ENCODE measurements at places on chromosomes 2 and 18. TPM values are rescaled to one million over a fixed set of nuclear protein-coding genes. Genes with fewer than 3 reads are reported as not detected.

DNA sequence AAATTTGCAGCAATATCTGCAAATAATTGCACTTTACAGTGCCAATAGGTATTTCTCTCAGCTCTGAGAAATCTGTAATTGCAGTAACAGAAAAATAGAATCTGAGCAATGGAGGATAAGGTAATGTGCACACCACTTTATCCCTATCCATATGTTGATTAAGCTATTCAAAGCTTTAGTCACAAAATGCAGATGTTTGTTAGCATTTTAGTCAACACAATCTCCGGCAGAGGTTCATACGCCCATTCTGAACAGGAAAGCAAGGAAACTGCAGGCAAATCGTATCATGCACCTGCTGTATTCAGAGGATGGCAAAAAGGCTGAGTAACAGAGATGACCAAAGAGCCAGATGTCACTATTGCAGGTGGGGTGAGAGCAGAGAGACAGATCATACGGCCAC is 566.2 kb upstream of the CDH2 start:
- no peak for DNase-seq

DNA sequence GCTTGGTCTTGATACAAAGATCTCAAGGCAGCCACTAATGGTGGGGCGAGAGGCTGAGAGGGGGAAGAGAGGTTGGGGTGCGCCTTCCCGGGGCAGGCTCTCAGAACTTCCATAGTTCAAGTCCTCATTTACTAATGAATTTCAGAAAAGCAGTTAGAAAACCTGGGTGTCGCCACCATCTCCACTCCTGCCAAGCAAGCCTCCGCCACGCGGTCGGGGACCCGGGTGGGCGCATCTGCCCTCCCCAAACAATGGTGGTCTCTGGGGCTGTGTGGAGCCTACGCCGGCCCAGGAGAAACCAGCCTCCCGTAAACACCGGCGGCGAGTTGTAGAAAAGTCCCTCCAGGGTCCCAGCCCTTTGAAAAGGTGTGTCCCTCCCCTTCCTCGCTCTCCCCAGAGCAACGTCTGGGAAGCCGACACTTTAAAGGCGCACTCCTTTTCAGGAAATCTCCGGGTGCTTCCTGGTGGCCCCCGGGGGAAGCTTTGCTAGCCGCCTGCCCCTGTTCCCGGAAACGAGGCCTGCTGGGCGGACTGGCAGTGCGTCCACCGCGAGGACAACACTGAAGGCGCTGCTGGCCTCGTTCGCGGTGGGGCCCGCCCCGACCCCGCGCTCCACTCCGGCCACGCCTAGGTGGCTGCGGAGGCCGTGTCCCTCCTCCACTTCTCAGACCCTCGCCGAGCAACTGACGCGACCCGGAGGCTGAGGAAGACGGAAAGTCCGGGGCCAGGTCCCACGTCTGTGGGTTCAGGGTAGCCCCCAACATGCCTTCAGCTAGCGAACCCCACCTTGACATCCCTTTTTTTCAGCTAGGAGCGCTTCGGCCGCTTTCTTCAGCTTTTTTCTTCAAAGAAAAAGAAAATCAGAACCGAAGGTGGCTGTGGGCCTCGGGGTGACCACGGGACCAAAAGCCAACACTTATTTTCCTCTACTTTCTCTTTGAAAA is 16.8 kb downstream of the EVX2 start:
- DNase-seq = no peak

- no peak for DNase-seq
Observed at GRCh38 chr2:185891403-185891802, 152.8 kb downstream of the FSIP2 start.

GRCh38 chr18:45104049-45104395 is 423.3 kb downstream of the SETBP1 start:
- no peak for DNase-seq

DNA sequence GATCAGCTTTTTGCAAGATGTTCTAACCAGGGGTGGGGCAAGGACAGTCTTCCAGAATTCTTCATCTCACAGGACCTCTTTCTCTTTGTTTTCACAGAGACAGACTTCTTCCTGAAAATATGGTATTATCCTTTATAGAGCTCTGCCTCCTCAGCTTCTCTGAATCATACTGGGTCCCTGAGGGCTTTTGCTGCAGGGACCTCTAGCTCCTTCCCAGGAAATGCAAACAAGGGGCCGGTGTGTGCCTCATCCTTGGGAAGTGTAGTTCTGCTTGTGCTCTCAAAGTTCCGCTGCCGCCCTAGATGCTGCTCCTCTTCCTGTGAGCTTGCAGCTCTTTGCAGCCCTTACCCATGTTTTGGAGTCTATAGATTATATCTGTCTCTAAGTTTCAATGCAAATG is 99.5 kb upstream of the NPAS2 start:
- no peak for DNase-seq

ZRANB3 gene
- total RNA-seq = 17.3 TPM

GRCh38 chr2:230868947-230869913 is 4.5 kb downstream of the ITM2C start:
- no peak for DNase-seq

PROM2 gene
- total RNA-seq = 2.6 TPM

- DNase-seq = no peak
Observed at GRCh38 chr2:8590938-8591337, 90.9 kb upstream of the ID2 start.

GMCL1 gene
- 13.2 TPM for total RNA-seq

SERPINB13 gene
- total RNA-seq = not detected

- DNase-seq = no peak
Observed at GRCh38 chr18:75554176-75554575, 126.7 kb upstream of the SMIM21 start.

CYS1 gene
- not detected for total RNA-seq

DNA sequence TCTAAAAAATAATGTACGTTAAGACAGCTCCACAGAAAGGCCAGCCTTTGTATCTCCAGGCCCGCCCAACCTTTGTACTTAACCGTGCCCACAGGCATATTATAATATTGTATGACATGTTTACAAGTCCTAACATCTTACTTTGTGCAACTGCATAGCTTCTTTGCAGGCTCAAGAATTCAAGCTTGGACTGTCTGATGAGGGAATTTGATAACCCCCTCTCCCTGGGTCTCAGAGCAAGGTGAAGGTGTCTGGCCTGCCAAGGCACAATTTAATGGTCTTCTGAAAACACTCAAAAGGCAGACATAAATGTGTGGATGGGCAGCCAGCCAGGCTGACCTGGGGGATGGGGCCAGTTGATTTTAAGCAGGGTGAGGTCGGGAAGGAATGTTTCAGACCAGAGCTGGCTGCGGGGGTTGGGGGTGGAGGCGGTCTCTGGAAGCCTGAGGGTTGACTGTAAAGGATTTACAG is 732.7 kb upstream of the FANCL start:
- no peak for DNase-seq

DNA sequence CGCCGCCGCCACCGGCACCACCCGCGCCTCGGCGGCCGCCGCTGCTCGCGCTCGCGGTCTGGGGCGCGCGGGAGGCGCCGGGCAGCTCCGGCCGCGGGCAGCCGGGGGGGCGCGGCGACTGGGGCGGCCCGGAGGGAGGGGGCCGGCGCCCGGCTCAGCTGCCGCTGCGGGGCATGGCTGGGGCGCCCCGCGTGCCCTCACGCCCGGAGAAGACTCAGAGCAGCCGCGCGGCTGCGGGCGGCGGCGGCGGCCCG is 295 bp downstream of the GAREM1 start:
- DNase-seq = no peak

DNA sequence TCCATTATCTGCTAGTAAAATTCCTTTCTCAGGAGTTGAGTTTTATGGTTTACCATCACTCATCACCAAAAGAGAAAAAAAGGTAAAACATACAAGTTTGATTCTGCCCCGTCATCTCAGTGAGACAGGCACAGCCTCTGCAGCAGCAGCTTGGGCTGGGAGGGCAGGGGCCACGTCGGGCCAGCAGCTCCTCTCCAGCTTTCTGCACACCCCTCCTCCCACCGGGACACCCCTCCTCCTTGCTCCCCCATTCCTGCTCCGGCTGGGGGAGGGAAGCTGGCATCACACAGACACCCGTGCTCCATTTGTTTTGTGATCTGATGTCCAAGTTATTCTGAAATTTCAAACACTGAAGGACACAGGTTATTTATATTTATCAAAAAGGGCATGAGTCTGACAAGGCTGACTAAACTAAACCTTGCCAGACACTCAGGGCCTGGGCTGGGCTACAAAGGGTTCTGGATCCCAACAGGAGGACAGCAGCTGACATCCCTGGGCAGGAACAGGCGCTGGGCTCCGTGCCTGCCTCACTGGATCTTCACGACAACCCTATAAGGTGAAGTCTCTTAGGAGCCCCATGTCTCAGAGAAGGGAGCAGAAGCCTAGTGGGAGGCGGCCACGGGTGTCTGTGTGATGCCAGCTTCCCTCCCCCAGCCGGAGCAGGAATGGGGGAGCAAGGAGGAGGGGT is 71.4 kb downstream of the HDAC4 start:
- no peak for DNase-seq

DNA sequence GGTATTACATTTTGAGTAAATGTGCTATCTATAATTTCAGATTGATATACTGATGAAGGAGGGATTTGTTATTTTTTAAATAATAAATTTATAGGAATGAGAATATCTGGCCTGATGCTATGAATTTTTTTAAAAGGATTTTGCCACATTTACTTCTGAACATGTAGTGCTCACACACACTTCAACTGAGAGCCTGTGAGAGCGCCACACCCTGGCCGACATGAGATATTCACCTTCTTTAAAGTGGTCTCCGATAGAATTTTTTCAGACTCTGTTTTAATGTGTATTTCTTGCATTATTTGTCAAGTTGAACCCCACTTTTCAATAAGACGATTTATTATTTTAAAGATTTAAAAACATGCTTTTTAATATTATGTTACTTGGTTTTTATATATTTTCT is 813.3 kb downstream of the DCC start:
- DNase-seq = peak; percentile 4

DNA sequence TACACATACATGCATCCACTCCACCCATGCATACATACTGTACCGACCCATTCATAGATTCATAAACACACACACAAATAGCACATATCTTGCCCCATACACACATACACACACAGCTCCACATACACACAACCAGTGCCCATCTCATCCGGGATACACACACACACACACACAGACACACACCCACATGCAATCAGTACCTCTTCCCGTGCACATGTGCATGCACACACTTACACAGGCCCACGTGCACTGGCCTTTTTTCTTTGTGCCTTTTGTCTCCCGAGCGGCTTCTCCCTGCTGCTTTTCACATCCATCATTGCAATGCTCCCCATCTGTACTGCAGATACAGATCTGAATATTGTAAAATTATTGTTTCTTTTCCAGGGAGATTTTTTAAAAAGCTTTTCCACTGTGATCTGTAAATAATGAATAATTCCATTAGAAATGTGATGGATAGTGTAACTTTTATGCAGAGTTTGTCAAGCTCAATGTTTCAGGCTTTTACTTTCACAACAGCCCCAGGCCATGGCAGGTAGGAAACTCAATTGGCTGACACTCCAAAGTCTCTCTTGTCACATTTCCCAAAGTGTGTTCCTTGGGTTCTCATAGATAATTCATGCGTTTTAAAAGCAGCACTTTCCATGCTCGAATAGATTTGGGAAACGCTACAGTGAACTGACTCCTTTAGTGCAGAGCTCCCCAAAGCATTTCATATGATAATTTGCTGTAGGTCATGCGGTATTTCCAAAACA is 393.5 kb downstream of the CTNNA2 start:
- no peak for DNase-seq

- no peak for DNase-seq
Observed at GRCh38 chr2:30248791-30249190, 17.5 kb downstream of the LBH start.

RTP5 gene
- not detected for total RNA-seq

DNA sequence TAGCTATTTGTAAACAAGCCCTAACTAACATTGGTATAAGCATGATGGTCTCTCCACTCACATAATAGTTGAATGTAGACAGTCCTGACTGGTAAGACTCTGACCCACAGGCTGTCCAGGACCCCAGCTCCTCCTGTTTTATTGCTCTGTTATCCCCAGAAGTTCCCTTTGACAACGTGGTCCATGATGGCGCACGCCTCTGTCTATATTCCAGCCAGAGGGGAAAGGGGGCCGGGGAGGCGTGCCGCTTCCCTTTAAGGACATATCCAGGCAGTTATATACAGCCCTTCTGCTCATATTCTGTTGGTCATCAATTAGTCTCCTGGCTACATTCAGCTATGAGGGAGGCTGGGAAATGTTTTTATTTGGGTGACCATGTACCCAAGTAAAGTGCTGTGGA is 6.7 kb downstream of the DYSF start:
- no peak for DNase-seq

ZNF892 gene
- 10.3 TPM for total RNA-seq

DNA sequence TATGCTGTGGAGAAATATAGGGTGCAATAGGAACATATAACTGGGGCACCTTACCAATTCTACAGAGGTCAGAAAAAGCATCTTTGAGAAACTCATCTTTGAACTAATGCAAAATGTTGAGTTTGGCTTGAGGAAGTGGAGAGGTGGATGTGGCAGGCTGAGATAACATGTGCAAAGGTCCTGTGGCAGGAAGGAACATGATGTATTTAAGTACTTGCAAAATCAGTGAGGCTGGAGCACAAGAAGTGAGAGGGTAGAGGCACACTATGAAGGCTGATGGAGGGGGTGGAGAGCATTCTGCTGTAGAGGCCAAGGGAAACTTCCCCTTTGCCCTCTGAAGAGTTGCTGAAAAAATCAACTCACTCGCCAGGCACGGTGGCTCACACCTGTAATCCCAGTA is 14.7 kb upstream of the RAB1A start:
- no peak for DNase-seq

SH3RF3 gene
- 21.7 TPM for total RNA-seq

- DNase-seq = no peak
Observed at GRCh38 chr2:5691985-5692529, at the start of gene SOX11. SOX11 (plus strand) TSS chr2:5692384; CDS start chr2:5692722, 338 bp downstream.

DNA sequence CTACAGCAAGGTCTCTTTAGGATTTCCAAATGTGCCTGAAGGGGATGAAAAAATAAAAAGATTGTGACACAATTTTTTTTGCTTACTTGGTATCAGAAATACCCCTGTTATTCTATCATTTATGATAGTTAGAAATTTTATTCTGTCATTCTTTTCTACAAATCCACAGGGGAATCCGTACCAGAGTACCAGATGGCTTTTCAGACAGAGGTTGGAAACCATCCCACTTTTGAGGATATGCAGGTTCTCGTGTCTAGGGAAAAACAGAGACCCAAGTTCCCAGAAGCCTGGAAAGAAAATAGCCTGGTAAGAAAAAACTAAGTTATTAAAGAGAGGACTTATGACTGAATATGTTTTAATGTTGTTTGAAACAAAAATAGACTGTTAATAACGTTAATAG is 92.6 kb upstream of the FAM117B start:
- DNase-seq = no peak

TFCP2L1 gene
- 24.3 TPM for total RNA-seq

M1AP gene
- not detected for total RNA-seq

SALL3 gene
- not detected for total RNA-seq

- no peak for DNase-seq
Observed at GRCh38 chr18:6956999-6957398, 160.6 kb downstream of the LAMA1 start.

GRCh38 chr2:70696142-70696541 is 71.9 kb downstream of the ADD2 start:
- no peak for DNase-seq

UPP2 gene
- not detected for total RNA-seq

ANKRD62 gene
- total RNA-seq = not detected
